ENCODE measurements at places on chromosomes 1 and 21. TPM values are rescaled to one million over a fixed set of nuclear protein-coding genes. Genes with fewer than 3 reads are reported as not detected.

DNA sequence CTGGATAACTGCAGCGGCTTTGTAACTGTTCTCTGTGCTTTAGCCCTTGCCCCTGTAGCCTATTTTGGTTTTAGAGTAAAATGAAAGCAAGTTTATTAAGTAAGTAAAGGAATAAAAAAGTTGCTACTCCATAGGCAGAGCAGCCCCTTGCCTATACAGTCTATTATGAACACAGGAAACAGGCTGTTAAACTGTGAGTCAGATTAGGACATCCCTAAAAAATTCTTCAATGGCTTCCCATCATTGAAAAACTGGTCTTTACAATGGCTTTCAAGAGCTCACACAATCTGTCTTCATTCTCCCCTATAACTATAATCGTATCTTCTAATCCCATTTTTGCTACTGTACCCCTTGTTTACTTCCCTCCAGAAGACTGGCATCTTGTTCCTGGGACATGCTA is 43.0 kb downstream of the ATG4C start:
- no peak for DNase-seq

The FCN3 gene
- 0.16 TPM for polyA plus RNA-seq

DNA sequence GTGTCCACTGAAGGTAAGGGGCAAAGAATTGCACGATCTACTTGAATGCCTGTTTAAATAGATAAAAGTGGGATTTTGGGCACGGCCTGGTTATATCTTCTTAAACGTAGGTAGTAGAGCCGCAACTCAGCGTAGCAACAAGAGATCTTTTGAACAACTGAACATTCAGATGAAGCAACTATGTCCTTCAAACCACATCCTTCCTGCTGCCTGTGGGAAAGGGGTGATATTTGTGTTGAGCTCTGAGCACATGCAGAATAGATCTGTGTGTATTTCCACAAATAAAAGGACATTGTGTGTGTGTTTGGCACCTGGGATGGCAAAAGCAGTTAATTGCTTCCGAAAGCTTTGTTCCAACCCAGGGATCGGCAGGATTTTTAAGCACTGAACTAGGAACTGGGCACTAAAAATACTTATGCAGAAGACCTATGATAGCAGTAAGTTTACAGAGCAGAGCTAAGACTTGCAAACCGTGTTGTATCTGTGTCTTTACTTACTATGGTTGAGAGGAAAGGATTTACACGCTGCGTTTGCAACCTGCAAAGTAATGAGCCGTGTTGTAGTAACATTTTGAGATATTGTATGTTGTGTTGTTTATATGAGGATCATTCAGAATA is 333.4 kb downstream of the CHRM3 start:
- no peak for DNase-seq

GRCh38 chr1:7372477-7373120 is 398.5 kb upstream of the VAMP3 start:
- no peak for DNase-seq

All from muscle of arm (tissue), 14 donors.